ENCODE measurements at places on chromosomes 3 and 15.

- no peak overlapping the region for H3K27ac ChIP-seq
- no peaks in the 10 kb centered on the region for H3K4me1 ChIP-seq
- peak; percentile 64 for DNase-seq
- no peak overlapping the region for H3K4me3 ChIP-seq
- H3K36me3 ChIP-seq: peaks cover 2% of the 10 kb centered on the region
Observed at GRCh38 chr15:80970018-80970657, 19.5 kb downstream of the MESD start.

GRCh38 chr3:43872901-43873300 lies 182.2 kb downstream of the ABHD5 start:
- DNase-seq: peak; percentile 31
- peak overlapping the region; percentile 49 for H3K27ac ChIP-seq
- H3K36me3 ChIP-seq: no peaks in the 10 kb centered on the region
- no peaks in the 10 kb centered on the region for H3K27me3 ChIP-seq
- H3K4me3 ChIP-seq: no peak overlapping the region

DNA sequence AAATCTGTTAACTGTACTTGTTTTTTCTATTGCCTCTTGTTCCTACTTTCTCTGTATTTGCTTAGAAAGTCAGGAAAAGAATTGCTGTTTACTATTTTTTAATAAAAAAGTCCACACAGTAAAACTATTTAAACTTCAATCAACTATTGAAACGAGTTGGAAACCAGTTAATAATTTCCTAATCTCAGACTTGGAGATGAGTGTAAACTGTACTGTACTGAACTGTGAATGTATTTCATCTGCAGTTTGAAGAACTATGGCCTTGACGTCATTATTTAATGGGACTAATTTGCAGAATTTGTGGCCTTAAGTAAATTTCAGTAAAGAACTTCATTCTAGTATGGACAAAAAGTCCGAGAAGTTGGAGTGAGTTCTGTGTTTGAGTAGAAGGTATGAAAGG lies 89.1 kb downstream of the LRRC28 start:
- no peak overlapping the region for H3K4me3 ChIP-seq
- DNase-seq: no peak

- no peak overlapping the region for H3K27ac ChIP-seq
- H3K4me3 ChIP-seq: no peak overlapping the region
- no peaks in the 10 kb centered on the region for H3K27me3 ChIP-seq
- no peaks in the 10 kb centered on the region for H3K4me1 ChIP-seq
- DNase-seq: no peak
- no peaks in the 10 kb centered on the region for H3K36me3 ChIP-seq
Observed at GRCh38 chr15:57158589-57158988, 217.7 kb upstream of the CGNL1 start.

DNA sequence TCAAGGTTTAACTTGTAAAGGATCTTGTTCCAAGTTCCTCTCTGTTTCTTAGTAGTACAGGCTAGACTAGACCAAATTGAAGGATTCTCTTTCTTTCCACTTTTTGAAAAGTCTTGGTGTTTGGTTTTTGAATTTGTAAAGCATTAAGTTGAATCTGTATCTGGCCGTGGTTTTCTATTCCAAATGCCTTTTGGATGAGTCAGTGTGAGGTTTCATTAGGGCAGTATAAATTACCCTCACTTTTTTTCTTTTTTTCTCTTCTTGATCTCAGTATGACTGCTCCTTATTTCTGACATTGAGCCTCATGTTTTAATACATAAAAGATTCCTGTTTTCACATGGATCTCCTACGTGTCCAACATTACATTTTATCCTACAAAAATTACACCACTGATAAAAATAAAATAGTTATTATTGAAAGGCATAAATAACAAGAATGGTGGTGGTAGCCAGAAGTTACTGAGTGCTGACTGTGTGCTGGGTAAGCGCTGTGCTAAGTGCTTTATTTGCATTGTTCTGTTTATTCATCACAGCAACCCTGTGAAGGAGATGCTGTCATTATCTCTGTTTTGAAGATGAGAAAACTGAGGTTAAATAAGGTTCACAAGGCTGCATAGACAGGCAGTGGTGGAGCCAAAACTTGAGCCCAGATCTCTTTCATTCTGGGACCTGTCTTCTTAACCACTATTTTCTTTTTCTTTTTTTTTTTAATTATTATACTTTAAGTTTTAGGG lies 48.3 kb downstream of the MITF start:
- H3K4me3 ChIP-seq: no peak overlapping the region
- H3K27me3 ChIP-seq: no peaks in the 10 kb centered on the region
- H3K36me3 ChIP-seq: no peaks in the 10 kb centered on the region
- H3K4me1 ChIP-seq: peaks cover 10% of the 10 kb centered on the region
- no peak for DNase-seq

DNA sequence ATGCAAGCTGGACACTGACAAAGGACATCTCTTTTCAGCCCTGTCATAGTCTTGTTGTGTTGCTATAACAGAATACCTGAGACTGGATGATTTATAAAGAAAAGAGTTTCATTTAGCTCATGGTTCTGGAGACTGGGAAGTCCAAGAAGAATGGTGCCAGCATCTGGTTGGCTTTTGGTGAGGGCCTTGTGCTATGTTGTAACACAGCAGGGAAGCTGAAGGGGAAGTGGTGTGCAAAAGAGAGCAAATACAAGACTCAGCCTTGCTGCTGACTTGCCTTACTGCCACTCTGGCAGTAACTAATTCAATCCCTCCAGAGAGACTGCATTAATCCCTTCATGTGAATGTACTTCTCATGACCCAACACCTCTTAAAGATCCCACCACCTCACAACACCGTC lies 356.3 kb upstream of the PROK2 start:
- H3K27me3 ChIP-seq: no peaks in the 10 kb centered on the region
- no peaks in the 10 kb centered on the region for H3K36me3 ChIP-seq
- H3K27ac ChIP-seq: no peak overlapping the region
- H3K4me3 ChIP-seq: no peak overlapping the region
- H3K4me1 ChIP-seq: peaks cover 4% of the 10 kb centered on the region

GRCh38 chr15:72113347-72114031 lies 4.5 kb downstream of the MYO9A start:
- H3K27ac ChIP-seq: no peak overlapping the region
- no peak overlapping the region for H3K4me3 ChIP-seq
- H3K36me3 ChIP-seq: no peaks in the 10 kb centered on the region
- no peaks in the 10 kb centered on the region for H3K27me3 ChIP-seq
- DNase-seq: no peak
